ENCODE measurements at places on chromosomes 11 and 22. TPM values are rescaled to one million over a fixed set of nuclear protein-coding genes. Genes with fewer than 3 reads are reported as not detected.

SCT gene
- 1.8 TPM for total RNA-seq

VPREB3 gene
- total RNA-seq = 0.50 TPM

HBD gene
- not detected for total RNA-seq

VSIG10L2 gene
- not detected for total RNA-seq

DENND6B gene
- 1.5 TPM for total RNA-seq

MS4A4A gene
- not detected for total RNA-seq

CRYBB2 gene
- total RNA-seq = not detected

PVALB gene
- 3.0 TPM for total RNA-seq

MDK gene
- 407 TPM for total RNA-seq

DGAT2 gene
- total RNA-seq = 2.6 TPM
